ENCODE measurements at places on chromosomes 3 and 15.

DNA sequence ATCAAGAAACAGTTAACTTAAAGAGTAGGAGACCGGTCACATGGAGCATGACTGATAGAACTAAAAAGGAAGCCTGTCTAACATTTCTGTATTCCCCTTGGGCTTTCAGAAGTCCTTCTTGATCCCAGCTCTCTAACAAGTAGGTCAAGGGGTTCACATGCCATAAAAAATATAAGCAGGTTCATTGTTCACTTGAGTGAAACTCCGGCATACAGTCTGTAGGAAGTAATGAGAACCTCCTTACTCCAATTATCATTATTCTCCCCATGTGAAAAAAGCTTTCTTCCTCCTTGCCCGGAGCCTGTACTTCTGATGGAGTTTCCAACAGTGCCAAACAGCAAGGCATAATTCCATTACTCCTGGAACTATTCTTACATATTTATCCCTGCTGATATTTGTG, 242.8 kb upstream of the CNTN4 start:
- DNase-seq, result no peak

- no peak for DNase-seq
Observed at GRCh38 chr3:126957776-126958637, 24.9 kb upstream of the PLXNA1 start.

DNA sequence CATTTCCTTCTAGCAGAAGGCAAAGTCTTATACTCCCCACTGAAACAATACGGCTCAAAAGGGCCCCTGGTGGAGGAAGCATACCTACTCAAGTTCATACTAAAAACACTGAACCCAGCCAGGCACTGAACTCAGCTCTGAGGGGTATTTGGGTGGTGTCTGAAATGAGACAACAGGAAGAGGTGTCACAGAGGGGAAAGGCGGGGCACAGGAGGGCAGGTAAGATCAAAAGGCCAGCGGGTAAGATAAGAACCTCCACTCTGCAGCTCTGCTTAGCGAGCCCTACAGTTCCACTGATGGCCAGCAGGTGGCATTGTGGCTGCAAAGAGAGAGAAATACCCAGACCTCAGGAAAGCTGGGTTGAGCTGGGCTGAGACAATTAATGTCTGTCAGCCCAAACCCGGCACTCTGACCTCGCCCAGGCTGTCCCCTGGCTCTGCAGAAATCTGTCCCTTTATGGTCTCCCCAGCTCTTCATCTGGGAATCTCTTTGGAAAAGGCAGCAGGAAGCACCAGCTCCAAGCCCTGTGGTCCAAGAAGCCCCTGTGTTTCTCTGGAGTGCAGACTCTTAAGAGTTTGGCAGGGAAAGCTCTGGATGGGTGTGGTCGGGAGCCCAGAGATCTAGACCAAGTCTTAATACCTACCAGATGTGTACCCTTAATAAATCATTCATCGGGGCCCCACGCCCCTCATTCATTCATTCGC, 8.4 kb downstream of the MFGE8 start:
- peak; percentile 80 for DNase-seq

GRCh38 chr15:51755790-51756189, 4.4 kb downstream of the TMOD2 start:
- DNase-seq, result no peak

- DNase-seq, result no peak
Observed at GRCh38 chr3:47854267-47854666, 51.3 kb downstream of the DHX30 start.

DNA sequence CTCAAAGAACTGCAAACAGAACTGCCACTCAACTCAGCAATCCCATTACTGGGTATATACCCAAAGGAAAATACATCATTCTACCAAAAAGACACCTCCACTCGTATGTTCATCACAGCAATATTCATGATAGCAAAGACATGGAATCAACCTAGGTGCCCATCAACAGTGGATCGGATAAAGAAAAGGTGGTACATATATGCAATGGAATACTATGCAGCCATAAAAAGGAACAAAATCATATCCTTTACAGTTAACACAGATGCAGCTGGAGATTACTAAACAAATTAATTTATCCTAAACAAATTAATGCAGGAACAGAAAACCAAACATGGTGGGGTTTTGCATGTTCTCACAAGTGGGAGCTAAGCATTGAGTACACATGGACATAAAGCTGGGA, 27.3 kb downstream of the MGLL start:
- DNase-seq, result no peak

DNA sequence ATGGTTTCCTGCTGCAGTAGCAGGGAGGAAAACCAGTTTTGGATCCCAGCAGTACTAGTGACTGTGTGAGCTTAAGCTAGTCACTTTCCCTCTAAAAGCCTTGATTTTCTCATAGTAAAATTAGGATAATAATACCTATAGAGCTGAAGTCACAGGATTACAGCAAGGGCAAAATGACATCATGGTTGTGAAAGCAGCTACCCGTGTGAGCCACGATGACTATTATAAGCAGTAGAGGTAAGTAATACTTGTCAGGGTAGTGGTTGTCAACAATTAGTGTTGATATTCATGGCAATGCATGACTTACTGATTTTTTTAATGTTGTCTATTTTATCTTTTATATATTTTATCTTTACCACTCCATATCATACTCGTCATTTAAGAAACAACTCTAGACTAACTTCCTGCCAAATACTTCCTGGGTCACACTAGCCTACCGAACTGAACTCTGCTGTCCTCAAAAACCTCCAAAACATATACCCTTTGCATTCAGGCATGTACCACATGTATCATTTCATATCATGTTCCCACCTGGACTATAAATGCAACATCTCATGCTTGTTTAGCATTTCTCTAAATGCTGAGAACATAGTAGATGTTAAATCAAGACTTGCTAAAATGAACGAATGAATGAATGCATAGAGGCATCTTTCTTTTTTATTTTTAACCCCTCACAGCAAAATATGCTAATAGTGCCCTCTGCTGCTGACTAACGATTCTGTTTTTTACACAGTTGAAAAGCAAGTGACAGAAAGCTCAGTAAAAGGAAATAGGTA, 172.6 kb downstream of the P3H2 start:
- DNase-seq, result no peak

- DNase-seq, result no peak
Observed at GRCh38 chr3:149612456-149612855, 45.4 kb downstream of the WWTR1 start.

GRCh38 chr15:57405133-57405532, 28.8 kb downstream of the CGNL1 start:
- no peak for DNase-seq

- DNase-seq, result no peak
Observed at GRCh38 chr15:55700876-55701275, 42.1 kb downstream of the PRTG start.

DNA sequence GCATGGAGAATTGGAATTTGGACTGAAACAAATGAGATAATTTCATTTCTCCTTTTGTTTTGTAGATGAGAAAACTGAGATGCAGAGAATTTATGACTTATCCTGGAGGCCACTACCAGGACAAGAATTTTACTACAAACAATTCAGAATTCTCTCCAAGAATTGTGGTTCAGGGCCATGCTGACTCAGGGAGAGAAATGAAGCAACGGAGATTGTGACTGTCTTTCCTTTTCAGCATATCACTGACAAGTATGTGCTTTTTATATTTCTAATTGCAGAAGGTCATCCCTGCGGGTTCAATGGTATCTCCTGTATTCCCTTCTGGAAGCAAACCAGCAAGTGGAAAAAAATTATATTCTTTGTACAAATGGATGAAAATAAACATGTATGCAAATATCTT, 170.8 kb upstream of the MITF start:
- DNase-seq, result no peak

DNA sequence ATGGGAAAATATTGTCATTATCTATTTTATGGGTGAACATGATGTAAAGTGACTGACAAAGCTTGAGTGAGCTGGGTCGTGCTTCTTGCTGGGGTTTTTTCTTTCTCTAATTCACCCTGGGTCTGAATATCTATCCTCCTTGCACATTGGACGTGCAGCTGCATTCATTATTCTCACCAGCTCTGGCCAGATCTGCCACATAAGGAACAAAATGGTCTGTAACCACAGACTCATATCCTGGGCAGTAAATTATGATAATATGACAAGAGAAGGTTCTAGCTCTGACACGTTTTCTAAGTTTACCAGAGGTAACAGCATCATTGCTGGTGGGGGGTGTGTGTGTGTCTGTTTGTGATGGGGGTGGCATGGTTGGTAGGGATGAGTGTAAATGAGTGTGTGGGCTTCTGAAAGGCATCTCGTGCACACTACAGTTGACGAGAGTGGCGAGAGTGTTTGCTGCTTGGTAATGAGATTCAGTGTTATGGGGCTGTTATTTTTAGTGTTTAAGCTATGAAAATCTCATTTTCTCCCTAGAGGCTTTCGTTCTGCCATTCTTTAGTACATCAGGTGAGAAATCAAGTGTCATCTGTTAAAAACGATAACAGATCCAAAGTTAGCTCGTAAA, 418.4 kb downstream of the PDCD6IP start:
- no peak for DNase-seq

DNA sequence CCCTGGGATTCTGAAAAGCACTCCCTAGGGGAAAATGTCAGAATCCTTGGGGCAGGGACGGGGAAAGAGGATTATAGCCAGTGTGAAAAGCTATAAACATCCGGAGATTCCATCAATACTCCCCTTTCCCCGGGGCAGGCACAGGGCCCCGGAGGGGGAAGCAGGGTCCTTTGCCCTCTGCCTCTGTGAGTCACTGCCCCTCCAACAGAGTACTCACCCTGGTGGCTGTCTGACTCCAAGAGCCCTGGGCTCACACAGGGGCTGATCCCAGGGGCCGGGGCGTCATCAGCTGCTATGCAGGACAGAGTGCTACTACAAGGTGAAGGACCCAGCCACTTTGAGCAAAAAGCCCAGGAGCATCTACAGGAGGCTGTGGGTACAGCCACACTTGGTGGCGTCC, 133.0 kb upstream of the PRR20G start:
- no peak for DNase-seq

DNA sequence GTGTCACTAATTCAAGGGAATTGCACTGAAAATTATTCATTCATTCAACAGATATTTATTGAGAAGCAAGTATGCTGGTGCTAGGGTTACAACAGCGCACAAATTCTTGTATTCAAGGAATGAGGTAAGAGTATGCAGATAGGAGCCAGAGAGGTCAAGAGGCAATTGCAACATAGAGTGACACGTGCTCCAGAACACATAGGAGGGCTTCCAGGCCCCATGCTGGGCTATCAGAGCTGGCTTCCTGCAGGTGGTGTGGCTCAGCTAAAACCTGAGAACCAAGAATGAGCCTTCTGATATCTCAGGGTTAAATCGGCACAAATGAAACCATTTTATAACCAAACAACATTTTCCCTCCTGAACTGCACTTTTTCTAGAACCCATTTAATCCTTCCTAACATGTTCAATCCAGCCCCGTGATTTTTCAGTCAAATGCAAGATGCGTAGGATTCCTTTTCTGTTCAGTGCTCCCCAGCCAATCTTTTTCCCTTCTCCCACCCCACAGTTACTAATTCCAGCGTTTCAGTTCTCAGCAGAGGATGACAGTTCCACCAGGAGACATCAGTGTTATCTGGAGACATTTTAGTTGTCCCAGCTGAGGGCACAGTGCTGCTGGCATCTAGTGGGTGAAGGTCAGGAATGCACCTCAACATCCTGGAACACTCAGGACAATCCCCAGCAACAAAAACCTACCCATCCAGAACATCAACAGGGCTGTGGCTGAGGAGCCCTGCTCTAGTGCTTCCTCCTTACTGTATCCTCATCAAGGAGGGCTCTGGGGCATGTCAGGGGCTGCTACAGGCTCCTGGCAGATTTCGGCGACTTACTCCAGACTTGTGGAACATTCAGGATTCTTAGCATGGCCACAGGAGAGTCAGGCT, 13.1 kb downstream of the CCR5AS start:
- no peak for DNase-seq

- DNase-seq, result no peak
Observed at GRCh38 chr3:166279636-166280035, 442.4 kb upstream of the BCHE start.

DNA sequence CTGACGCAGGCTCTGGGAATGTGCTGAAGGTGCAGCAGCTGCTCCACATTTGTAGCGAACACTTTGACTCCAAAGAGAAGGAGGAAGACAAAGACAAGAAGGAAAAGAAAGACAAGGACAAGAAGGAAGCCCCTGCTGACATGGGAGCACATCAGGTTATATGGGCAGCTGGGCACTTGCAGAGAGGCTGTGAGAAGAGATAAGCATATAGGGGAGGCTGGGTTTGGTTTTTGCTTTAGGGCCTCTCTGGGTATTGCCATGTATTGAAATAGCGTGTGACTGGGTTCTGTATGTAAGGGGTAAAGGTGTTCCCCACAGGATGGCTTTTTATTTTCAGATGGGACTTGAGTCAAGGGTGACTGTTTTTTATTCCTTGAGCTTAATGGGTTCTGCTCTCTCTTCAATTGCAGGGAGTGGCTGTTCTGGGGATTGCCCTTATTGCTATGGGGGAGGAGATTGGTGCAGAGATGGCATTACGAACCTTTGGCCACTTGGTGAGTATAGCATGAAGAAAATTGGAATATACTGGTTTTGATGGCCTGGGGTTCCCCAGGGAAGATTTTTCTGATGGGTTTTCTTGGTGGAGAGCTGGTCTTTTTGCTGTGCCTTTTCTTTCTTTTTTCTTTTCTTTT, 7.4 kb downstream of the PSMD2 start:
- DNase-seq, result no peak

DNA sequence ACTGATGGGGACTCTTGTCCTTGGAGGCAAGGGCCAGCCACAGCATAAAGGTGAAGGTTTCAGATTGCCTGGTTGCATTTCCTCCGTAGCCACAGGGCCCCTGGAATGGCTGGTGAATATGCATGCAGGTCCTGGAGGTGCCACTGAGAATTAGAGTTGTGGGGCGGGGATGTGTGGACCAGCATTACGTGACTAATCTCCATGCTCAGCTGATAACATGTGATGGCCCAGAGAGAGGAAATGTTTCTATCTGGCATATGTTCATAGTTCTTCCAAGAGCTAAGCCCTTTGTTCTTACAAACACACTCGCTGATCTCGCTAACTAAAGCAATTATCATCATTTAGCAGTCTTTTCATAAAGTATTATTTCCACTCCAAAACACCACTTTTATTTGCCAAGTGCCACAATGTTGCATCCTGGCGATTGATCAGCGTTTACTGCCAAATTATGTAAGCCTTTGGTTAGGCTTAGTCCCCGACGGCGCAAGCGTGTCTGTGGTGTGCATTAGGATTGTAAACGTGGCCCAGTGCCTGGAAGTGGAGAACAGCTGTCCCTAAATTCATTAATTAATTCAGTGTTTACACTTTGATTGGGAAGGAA, 55.9 kb downstream of the CGNL1 start:
- DNase-seq, result no peak
